Head of caudate nucleus (tissue), 42 donors: ENCODE measurements at places on chromosomes 5 and 9.
A peak's percentile ranks its signal among the peaks of the same experiment; 100 is the strongest.

- DNase-seq: no peak
Measured at GRCh38 chr5:165844571-165844970, 2339.2 kb downstream of the MAT2B start.

- DNase-seq: no peak
Measured at GRCh38 chr5:149325166-149325735, 20.0 kb upstream of the GRPEL2 start.

GRCh38 chr9:123876750-123877149 lies 53.2 kb downstream of the DENND1A start:
- no peak for DNase-seq

- peak; percentile 77 for DNase-seq
Measured at GRCh38 chr9:100505564-100506159, 32.7 kb downstream of the TMEFF1 start.

GRCh38 chr5:44613936-44614335 lies 194.8 kb upstream of the MRPS30 start:
- DNase-seq: no peak

GRCh38 chr9:130438382-130438981 lies 6.3 kb upstream of the ASS1 start:
- DNase-seq: no peak

DNA sequence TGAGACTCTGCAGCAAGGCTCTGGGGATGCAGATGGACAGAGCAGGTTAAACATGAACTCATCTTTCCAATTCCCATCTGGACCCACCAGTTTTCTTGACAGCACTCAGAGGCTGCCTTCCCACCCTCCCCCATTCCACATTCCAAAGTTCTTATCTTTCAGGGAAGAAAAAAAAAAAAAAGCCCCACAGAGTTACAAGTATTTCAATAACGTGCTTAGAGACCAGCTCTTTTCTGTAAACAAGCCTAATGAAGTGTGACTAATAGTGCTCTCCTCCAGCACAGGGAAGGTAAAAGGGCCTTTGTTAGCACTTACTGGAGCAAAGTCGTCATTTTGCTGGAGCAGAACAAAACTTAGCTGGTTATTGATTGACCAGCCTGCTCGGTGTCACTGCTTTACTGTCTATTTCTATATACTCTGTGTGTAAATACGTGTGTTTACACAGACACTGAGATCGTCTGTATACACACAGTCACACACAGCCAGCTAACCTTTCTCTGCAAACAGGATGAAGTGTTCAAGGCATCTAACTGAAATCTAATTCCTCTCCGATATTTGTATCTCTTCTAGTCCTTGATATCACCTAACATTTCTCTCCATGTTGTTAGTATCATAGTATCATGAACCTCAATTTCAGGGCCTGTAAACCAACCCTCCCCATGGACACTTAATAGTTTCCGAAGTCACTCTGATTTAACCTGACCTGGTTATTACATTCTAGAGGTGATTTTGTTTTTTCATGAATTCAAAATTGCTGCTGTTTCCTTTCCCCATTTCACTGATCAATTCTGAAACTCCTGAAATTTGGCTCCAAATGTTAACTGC lies 84.9 kb downstream of the ZNF608 start:
- DNase-seq: peak; percentile 69

GRCh38 chr5:11760934-11761603 lies 143.2 kb downstream of the CTNND2 start:
- no peak for DNase-seq

DNA sequence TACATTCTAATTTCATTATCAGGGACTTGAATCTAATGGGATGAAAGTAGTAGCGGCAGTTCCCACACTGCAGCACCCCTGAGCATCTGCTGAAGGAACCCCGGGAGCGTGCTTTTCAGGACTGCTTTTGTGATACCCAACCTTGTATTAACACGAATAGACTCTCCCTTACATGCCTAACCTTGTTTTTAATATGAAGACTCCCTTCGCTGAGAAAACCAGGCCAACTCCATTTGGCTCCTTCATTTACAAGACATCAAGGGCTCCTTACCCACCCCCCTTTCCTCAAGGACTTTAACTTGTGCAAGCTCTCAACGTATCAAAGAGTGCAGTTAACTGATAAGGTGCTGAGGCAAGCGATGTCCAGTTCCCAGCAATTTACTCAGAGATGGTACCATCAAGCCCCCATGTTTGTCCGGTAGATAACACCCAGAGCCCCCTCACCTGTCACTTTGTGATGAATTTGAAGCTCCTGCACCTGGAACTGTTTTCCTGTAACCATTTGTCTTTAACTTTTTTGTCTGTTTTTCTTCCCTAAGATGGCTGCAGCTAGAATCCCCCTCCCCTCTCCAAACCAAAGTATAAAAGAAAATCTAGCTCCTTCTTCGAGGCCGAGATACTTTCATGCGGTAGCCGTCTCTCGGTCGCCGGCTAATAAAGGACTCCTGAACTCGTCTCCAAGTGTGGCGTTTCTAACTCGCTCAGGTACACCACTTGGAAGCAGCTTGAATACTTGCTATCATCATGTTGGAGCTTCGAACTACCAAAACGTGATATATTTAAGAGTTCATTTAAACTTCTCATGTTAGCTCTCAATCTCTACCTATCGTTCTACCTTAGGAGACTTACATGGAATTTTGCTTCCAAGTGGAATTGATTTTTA lies 10.7 kb downstream of the HNRNPH1 start:
- no peak for DNase-seq

DNA sequence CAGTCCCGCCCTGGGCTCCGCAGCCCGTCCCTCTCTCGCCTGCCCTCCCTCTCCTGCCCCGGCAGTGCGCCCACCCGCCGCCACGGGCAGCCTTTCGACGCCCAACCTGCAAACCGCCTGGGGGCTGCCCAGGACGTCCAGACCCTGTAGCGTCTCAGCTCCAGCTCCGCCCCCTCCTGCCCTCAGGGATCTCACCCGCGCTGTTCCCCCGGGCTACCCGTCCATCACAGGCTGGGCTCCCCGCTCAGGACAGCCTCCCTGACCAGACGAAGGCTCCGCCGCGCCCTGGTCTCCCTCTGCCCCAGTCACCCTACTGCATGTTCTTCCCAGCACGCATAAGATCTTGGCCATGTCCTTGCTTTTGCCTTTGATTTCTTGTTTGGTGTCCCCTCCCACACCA lies 1.4 kb downstream of the RASGEF1C start:
- DNase-seq: no peak

DNA sequence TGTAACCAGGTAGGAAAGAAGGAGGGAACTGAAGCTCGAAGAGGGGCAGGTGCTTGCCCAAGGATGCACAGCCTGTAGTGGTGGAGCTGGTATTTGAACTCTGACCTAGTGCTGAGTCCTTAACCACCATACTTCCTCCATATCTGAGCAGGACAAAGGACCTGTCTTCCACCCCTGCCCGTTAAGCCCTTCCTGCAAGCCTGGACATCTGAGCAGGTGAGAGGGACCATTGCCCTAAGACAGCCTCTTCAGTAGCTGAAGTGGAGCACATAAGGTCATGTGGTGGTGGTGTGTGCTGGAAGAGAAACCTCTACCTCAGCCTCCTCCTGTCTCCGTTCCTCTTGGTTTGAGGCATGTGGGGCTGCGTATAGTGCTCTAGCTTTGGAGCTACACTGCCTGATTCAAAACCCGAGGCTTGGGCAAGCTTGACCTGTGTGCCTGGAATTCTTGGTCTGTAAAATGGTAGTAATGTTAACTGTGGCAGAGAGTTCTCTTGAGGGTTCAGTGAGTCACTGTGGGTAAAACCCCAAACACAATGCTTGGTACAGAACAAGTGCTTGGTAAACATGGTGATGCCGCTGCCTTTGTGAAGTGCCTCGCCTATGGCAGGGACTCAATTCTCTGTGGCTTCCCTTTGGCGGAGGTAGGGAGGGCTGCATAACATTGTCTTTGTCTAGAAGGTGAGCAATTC lies 7.4 kb downstream of the GALNT10 start:
- no peak for DNase-seq

DNA sequence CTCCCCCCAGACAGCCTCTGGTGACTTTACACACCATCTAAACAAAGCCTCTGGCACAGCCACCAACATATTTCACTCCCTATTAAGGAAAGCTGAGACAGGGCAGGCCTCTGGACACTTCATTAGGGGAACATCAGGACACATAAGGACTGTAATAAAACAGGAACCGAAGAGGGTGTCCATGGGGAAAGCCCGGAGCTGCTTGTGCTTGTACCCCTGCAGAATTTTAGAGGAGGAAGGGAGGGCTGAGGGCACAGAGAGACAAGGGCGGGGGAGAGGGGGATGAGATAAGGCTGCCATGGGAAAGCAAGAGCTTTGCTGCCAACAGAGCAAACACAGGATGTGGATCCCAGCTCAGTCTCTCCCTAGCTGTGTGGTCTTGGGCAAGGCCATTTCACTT lies 138.4 kb downstream of the ASTN2 start:
- DNase-seq: no peak

DNA sequence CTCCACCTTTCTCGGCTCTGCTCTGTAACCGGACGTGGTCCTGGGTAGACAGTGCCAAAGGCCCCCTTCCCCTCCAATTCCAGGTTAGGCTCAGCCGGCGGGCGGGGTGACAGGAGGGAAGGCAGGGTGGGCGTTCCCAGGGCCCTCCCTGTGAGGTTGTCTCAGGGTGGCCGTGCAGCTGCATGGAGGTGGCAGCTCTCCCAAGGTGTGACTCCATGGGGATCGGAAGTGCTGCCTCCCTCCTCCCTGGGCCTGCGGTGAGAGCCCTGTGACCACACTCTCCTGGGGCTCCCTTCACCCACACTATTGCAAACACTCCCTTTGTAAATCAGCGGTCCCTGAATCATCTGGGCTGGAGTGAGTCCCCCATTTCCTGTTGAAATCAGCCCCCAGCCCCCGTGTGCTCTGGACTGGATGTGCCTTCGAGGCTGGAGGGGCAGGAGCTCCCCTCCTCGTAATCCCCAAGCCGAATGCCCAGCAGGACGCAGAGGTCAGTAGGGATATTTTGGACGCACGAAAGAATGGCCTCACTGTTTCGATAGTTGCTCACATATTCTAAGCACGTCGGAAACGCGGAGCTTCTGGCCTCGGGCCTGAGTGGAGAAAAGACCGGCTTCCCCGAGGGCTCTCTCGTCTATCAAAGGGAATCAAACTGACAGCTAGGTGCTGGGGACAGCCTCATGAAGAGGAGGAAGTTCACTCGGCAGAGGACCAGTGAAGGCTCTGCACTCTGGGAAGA lies 107.6 kb upstream of the COL5A1 start:
- peak; percentile 59 for DNase-seq
